SHP77 treated with DMSO at 0.1 percent for 48 hours (cell line): ENCODE measurements at places on chromosomes 6 and 20.

DNA sequence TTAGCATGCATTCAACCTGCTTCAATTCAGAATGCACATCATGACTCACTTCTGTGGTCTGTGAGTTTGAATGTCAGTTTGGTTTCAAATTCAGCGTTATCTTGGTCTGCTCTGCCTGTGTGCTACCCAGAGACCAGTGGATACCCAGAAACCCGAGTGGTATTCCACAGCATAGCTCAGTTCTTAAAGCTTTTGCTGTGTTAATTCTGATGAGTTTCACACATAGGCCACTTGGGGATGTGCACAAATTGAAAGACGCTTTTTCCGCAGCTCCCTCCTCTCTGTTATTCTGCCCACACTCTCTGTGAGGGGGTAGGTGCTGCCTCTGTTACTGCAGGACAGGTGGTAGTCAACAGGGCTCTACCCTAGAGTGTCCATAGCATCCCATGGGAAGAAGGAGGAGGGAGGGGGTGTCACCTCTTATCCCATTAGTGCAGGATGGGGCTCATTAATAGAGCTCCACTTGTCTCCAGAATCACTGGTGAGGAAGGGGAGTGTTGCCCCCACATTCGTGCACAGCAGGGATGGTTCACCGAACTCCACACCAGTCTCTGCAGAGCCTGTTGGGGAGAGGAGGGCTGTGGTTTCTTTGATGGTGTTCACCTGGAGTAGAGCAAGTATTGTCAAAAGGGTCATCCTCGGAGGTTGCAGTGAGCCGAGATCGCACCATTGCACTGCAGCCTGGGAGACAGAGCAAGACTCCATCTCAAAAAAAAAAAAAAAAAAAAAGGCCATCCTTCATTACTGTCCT is 29.2 kb upstream of the SDCBP2 start:
- DNase-seq, result no peak

DNA sequence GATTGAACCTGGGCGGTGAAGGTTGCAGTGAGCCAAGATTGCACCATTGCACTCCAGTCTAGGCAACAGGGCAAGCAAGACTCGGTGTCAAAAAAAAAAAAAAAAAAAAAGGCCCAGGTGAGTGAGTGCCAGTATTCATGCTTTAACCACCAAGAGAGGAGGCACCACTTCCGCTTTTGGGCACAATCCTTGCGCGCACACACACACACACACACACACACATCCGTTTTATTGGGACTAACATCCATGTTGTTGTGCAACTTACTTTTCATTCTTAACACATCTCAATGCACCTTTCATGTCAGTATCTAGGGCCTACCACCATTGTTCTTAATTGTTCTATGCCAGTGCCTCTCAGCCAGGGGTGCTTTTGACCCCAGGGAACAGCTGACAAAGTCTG is 263.0 kb downstream of the CDC5L start:
- no peak for DNase-seq

DNA sequence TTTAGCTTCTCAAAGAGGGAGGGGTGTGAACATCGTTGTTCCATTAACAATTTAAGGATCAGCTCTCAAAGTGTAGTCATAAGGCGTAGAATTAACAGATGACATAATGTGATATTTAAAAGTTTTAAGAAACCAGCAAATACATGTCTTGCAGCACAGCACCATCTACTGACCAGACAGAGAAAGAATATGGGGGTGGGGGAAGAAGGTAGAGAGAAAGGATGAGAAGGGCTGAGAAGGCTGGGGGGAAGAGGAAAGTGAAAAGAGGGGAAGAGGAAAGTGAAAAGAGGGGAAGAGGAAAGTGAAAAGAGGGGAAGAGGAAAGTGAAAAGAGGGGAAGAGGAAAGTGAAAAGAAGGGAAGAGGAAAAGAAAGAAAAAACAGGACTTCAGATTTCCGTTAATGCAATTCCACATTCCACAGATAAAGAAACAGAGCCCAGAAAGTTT is 80.9 kb downstream of the HAO1 start:
- peak; percentile 94 for DNase-seq

DNA sequence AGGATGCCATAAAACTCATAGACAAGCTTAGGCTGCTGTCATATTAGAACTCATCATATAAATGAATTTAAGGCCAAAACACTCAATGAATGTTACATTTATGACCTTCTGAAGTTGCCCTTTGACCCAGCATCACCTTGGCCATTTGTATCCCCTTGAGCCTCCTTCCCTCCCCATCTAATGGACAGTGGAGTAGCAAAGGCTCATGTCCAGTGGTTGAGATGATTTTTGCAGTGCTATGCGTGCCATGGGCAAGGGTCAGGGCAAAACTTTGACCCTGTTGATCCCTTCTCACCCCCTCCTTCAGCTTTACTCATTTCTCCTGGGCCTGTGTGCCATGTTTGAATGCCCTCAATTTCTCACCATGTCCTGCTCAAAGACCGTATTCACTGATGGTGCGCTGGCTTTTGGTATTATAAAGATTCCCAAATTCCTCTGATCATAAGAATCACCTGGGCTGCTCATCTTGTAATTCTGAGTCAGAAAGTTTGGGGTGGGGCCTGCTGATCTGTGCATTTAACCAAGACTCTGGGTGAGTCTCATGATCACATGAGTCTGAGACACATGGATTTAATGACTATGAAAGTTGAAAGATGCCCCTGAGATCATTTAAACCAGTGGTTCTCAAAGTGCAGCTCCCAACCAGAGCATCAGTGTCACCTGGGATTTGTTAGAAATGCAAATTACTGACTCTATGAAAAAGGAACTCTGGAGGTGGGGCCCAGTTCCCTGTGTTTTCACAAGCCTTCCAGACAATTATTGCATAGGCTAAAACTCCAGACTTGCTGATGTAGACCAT is 57.5 kb upstream of the IL20RA start:
- DNase-seq, result no peak

DNA sequence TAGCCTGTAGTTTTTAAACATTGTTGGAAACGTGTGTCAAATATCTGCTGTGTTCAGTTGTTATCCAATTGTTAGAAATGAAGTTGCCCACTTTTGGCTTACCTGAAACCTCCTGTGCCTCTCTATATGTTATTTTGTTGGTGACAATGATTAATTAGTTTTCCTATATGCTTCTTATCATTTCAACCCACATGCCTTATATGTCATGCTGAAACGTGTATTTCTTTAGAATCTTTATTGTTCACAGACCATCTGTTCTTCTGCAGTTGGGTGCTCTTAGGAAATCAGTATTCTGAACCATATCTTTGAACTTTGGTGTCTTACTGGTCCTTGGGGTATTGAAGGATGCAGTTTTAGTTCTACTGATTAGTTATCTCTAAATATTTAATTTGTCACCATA is 91.2 kb upstream of the SCGN start:
- DNase-seq, result no peak

- no peak for DNase-seq
These were observed 70.7 kb downstream of the GFRAL start for GRCh38 chr6:55397986-55398385.

DNA sequence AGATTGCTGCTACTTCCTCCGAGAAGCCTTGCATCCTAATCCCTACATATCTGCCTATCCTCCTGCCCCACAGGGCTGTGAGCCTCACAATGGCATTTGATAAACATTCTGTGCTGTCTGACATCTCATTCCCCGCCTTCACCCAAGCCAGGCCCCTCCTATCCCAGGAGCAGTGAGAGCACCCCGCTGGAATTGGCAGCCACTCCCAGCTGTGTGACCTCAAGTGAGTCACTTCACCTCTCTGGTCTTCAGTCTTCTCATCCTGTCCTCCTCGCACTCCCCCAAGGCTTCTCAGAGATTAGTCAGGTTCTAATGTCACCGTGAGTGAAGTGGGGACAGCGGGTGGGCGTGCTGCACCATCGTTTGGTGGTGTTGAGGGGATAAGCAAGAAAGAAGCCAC is 81.7 kb downstream of the CDH22 start:
- no peak for DNase-seq

DNA sequence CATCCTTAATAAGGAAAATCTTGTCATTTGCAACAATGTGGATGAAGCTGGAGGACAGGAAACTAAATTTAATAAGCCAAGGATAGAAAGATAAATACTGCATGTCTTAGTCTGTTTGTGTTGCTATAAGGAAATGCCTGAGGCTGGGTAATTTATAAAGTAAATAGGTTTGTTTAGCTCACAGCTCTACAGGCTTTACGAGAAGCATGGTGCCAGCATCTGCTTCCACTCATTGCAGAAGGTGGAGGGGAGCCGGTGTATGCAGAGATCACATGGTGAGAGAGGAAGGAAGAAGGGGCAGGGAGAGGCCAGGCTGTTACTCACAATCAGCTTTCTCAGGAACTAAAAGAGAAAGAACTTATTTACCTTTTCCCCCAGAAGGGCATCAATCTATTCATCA is 118.9 kb upstream of the SMLR1 start:
- no peak for DNase-seq

DNA sequence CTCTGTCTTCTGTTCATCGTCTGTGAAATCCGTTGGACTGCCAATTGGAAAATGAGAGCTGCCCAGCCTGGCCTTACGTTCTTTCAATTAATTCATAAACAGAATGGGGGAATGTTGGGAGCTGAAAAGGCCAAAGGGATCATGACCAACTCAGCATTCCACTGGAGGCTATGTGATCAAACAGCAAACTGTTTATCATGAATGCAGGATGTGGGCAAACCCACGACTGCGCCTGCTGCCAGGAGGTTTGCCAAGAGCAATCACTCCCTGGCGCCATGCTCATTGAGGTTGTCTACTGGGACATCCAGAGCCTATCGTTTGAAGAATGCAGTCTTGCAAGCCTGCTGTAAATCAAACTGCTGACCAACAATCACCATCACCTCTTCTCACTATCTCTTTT is 9.3 kb upstream of the FKBP1A start:
- no peak for DNase-seq

GRCh38 chr6:35058358-35058675 is 82.8 kb downstream of the TCP11 start:
- DNase-seq, result no peak

GRCh38 chr6:82781620-82782204 is 283.9 kb downstream of the UBE3D start:
- no peak for DNase-seq

GRCh38 chr6:105882828-105883227 is 203.3 kb upstream of the PRDM1 start:
- DNase-seq, result no peak

DNA sequence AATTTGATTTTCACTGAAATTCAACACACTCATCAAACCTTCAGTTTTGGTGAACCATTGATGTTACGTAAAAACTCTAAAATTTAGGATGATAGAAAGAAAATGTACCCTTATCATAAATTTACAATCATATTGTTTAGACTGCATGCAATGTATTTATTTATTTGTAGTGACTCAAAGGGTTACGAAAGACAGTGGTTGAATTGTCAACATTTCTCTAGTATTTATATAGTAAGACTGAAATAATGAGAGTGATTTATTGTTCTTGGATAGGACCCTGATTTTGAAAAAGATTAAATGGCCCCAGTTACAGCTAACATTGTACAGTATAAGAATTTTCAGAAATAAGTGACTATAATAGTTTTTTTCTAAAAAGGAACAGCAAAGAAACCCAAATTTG is 591.5 kb downstream of the RFPL4B start:
- no peak for DNase-seq

GRCh38 chr6:166584155-166584554 is 2.3 kb downstream of the RAMACL start:
- DNase-seq, result no peak

DNA sequence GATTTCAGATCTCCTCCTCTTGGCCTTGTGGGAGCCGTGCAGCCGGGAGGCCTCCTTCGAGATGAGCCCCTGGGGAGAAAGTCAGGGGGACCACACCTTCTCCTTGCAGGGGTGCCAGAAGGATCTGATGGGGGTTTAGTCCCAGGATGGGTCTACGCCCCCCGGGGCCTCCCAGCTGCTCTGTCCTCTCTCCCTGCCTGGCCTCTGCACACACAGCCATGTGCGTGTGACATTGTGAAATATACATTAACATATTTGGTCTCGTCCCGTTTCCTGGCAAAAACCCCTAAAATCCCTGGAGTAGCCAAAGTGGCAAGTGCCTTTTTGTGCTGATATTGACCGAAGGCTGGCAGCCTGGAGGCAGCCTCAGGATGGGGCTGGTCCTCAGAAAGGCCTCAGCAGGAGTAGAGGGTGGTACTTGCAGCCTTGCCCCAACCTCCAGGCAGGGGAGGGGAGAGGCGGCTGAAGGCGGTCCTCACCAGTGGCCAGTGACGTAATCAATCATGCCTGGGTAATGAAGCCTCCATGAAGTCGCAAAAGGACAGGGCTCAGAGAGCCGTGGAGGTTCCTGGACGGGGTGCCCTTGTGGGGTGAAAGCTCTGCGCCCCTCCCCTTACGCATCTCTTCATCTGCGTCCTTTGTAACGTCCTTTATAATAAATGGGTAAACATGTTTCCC is 5.1 kb upstream of the HELZ2 start:
- no peak for DNase-seq

- no peak for DNase-seq
These were observed 7.7 kb downstream of the TNFRSF21 start for GRCh38 chr6:47302043-47302442.

- no peak for DNase-seq
These were observed 15.3 kb downstream of the ANKRD60 start for GRCh38 chr20:58213121-58213520.

GRCh38 chr6:126914801-126915200 is 203.7 kb upstream of the RSPO3 start:
- no peak for DNase-seq

DNA sequence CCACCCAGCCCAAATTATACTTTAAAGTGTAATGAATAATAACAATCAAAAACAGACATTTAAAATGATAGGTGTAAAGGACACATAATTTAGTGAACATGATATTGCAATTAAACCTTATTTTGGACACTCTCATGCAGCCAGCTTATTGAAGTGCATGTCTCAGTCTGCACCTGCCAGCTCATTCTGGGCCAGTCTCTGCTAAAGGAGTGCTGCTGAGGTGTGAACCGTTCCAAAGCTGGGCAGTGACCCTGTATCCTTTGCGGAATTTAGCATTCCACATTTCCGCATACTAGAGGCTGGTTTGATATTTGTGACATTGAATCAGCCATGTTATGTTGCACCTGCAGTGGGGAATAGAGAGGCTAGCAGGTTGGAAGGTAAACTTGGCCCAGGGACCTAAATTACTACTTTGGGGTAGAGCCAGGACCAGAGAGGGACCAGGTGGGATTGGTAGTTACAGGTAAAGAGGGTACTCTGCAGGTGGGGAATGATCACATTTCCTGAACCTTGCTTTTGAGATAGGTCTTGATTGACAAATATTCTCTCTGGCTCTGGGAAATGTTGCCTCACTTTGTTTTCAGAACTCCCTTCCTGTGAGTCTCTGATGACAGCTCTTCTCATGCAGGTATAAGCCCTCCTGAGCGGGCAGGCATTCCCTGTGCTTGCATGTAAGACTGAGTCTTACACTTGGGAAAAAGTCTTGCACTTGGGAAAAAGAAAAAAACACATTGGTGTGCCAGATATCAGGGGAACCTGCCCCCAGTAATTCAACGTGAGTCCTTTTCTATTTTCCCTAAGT is 26.2 kb downstream of the TULP4 start:
- DNase-seq, result no peak

DNA sequence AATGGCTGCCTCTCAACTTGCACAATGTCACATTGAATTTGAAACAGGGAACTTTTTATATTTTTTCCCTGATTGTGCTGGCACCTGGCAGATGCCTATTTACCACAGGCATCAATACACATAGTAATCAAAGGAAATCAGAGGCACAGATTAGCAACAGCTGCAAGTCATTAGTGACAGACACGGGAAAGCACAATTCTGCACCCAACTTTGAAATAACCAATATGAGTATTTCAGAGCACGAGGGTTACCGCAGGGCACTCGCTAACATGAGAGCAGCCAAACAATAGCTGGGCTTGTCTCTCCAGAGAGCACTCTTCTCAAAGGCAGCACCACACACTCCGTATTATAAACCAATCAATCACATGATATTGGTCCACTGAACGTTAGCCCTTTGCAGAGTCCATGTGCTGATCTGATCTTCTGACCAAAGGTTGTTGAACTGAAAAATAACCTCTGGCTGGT is 149.5 kb downstream of the RNF144B start:
- DNase-seq, result no peak
